ACHN (cell line): ENCODE measurements at places on chromosomes 1 and 21.

- DNase-seq, result no peak
Measured at GRCh38 chr1:54355931-54356679, 50.1 kb downstream of the SSBP3 start.

- DNase-seq, result no peak
Measured at GRCh38 chr21:42320791-42321190, 5.6 kb upstream of the TFF3 start.

DNA sequence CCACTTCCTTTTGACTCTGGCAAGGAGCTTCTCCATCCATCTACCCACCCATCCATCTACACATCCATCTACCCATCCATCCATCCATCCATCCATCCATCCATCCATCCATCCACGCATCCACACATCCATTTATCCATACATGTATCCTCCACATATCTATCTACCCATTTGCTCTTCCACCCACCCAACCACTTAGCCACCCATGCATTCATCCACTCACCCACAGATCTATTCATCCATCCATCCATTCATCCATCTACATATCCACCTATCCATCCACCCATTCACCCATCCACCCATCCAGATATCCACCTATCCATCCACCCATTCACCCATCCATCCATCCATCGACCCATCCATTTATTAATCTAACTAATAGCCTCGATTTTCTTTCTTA is 23.0 kb upstream of the KANK4 start:
- DNase-seq, result no peak

DNA sequence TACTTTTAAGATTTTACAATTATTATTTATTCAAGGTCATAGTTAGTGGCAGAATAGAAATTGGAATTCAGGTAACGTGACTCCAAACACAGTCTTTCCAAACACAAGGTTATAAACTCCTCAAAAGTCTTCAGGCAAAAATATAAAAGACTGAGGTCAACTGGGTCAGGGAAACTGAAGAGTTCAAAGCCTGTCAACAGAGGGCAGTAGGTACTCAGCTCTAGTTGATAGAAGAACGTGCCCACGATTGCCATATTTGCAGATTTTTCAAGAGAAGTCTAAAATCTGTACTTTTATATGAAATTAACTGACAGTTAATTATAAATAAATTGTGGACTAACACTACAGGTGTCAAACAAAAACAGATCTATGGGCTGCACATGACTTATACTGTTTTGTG is 135.0 kb downstream of the LHX4 start:
- peak; percentile 34 for DNase-seq

DNA sequence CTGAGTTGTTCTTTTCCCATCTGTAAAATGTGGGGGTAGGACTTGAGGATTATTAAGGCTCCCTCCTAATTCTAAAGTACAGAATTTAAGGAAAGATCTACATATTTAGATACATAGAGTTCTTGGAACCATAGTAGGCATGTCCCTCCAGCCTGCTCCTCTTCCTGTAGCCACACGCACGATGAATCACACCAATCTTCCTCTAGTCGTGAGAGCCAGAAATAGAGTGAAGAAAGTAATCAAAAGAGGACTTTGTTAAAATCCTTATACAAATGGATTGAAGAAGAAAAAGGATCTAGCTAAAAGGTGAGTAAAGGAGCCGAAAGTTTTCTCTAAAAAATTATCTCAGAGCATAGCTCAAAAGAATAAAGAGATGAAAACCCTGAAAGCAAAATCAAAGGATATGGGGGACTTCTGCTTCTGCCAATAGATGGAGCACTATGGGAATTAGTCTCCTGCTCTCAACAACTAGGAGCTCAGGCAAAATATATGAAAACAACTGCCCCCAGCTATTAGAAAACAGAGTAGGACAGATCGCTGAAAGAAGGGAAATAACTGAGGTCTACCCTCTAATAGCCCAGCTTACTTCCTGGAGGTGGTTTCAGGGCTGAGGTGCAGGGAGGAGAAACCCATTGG is 8.5 kb downstream of the C1orf141 start:
- no peak for DNase-seq
